ENCODE measurements at places on chromosomes 7 and 10.

- DNase-seq, result no peak
Measured at GRCh38 chr7:43803865-43804264, 45.4 kb downstream of the BLVRA start.

DNA sequence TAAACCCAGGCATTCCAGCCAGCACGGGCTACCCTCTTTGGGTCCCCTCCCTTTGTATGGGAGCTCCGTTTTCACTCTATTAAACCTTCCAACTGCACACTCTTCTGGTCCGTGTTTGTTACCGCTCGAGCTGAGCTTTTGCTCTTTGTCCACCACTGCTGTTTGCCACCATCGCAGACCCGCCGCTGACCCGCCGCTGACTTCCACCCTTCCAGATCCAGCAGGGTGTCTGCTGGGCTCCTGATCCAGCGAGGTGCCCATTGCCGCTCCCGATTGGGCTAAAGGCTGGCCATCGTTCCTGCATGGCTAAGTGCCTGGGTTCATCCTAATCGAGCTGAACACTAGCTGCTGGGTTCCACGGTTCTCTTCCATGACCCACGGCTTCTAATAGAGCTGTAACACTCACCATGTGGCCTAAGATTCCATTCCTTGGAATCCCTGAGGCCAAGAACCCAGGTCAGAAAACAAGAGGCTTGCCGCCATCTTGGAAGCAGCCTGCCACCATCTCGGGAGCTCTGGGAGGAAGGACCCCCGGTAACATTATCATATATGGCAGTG, 14.5 kb downstream of the ZNF277 start:
- DNase-seq, result no peak

GRCh38 chr7:141074162-141074991, 513 bp downstream of the TMEM178B start:
- no peak for DNase-seq

DNA sequence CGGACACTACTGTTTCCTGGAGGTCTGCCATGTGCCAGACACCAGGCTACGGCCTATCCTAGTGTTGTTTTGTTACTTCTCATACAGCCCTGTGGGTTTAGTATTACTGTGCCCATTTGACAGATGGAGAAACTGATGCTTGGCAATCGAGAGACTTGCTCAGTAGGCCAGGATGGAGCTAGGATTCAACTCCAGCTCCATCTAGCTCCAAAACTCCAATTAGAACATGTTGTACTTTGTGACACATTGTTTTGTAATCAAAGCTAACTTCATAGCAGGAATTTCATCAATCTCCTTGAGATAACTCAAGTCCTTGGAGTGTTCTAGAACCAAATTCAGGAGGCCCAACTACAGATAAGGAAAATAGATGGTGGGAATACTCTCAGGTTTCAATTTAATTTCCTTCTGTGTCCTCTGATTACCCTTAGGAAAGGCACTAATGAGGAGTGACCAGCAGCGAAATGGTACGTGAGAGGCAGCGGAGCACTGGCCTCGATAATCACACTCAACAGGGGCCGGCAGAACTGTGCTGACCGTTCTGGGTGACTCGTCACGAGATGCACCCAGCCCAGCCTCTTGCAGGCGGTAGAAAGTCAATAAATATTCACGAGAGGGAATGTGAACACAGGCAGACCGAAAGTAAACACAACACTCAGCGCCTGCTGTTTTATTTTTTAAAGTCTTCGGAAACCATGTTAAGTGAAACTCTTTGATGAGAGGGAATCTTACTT, 269.6 kb upstream of the NEBL start:
- no peak for DNase-seq

- DNase-seq, result no peak
Measured at GRCh38 chr10:43218951-43219837, 47.7 kb downstream of the RASGEF1A start.

DNA sequence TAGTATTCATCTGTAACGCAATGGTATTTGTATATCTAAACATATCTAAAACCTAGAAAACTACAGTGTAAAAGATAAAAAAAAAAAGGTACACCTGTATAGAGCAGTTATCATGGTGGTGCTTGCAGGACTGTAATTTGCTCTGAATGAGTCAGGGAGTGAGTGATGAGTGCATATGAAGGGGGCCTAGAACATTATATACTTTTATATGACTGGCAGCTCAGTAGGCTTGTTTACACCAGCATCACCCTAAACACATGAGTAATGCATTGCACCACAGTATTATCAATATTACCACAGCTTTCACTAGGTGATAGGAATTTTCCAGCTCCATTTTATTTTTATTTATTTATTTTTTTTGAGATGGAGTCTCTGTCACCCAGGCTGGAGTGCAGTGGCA, 40.8 kb downstream of the TRIM24 start:
- DNase-seq, result no peak

- peak; percentile 86 for DNase-seq
Measured at GRCh38 chr7:104979167-104979841, 34.7 kb upstream of the KMT2E start.

All from fibroblast of pulmonary artery (primary cell).